ENCODE measurements at places on chromosomes 12 and 14.
A peak's percentile ranks its signal among the peaks of the same experiment; 100 is the strongest.

DNA sequence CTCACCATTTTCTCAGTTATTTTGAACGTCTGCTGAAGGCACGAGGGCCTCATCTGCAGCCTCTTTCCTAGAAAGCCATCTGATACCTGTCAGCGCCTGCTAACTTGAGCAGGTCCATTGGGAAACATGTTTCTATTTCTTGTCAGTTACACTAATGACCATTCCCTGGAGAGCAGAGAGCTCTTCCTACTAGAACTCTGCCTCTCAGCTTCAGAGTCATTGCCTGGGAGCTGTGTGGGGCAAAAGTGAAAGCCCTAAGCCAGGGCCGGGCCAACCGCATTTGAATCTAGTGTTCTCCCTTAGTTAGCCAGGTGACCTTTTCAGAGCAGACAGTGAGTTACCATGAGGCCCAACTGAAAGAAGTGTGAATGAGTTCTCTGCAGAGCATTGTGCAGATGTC lies 135.8 kb downstream of the EML1 start:
- DNase-seq: no peak

GRCh38 chr12:15534322-15534721 lies 212.0 kb downstream of the PTPRO start:
- DNase-seq: no peak

DNA sequence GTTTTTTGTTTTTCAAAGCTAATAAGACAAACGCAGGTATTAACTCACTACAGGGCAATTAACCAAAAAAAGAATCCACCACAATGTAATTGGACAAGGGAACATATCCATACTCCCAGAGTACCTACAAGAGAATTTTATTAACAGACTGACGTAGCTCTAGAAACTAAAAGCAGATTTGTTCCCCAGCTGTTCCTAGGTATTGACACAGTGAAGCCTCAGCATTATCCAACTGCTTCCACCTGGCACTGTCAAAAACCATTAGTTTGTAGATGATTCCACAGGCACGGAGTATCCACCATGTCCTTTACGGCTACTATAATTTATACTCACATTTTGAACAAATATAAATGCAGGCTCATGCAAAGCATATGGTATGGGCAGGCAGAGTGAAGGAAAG lies 22.3 kb downstream of the PPM1H start:
- peak; percentile 36 for DNase-seq

- DNase-seq: no peak
Measured at GRCh38 chr12:101823891-101824290, 6.9 kb downstream of the GNPTAB start.

DNA sequence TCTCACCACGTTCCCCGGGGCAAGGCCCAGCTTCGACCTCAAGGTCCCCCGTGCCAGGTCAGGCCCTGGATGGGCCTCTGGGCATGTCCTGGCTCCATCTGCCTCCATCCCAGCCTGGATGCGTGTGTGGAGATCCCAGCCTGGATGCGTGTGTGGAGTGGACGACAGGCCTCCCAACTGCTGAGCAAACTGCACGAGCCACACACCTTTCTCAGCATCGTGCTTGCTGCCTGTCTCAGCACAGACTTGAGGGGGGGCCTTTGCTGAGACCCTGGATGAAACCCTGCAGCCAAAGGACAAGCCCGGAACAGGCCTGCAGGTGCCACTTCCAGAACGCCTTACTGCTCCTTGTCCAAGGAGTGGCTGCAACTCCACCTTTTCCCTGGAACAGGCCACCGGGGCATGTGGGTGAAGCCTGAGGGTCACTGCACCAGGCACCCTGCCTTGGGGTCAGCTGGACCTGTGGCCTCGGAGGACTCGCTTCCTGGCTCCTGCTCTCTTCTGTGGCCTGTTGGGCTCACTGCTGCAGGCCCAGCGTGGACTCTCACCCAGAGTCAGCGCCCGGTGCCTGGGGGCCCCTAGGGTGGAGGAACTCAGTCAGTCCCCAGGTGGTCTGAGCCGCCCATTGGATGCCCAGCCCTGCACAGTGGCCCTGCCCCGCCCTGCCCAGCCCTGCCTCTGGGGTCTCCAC lies 176.0 kb downstream of the KIF26A start:
- DNase-seq: no peak

- DNase-seq: no peak
Measured at GRCh38 chr12:104710940-104711689, 247.0 kb downstream of the SLC41A2 start.

GRCh38 chr14:92651758-92652406 lies 96.5 kb downstream of the LGMN start:
- DNase-seq: no peak

- DNase-seq: no peak
Measured at GRCh38 chr14:63650256-63650952, 8.7 kb upstream of the WDR89 start.

DNA sequence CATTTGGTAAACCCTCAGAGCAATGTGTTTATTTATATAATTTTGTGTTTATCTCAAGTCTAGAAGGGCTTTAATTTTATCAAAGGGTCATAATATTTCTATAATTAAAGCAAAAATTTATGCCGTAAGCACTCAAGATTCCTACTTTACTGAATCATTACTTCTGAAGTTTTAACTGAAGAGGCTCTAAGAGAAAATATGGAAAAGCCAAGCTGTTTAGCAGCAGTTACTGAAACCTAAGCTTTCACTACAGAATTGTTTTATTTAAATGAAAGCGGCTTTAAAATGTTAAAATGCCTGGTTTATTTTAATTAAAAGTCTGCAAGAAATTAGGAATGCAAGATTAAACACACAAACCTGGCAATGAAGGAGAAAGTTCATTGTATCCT lies 73.9 kb upstream of the BBS10 start:
- DNase-seq: no peak

GRCh38 chr14:52589646-52590045 lies 37.0 kb downstream of the GPR137C start:
- DNase-seq: no peak

GRCh38 chr12:89258240-89258969 lies 93.9 kb downstream of the DUSP6 start:
- no peak for DNase-seq

DNA sequence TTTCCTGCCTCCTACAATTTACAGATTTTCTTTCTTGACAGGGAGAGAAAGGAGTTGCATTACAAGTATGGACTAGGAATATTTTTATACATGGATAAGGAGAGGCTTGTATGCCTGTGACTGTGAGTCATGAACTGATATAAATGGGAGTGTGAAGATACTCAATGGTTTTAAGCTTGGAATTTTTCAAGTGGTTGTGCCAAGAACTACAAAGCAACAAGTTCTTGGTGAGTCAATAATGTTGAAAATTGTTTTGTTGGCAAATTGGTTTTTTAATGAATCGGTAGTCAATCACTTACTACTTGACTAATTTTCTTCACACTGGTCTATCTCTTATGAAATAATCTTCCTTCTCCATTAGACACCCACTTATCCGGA lies 58.9 kb upstream of the HMGA2 start:
- DNase-seq: no peak

- no peak for DNase-seq
Measured at GRCh38 chr14:100159094-100159864, at the start of gene DEGS2. DEGS2 (minus strand) TSS chr14:100159645; CDS start chr14:100159587, 58 bp downstream.

DNA sequence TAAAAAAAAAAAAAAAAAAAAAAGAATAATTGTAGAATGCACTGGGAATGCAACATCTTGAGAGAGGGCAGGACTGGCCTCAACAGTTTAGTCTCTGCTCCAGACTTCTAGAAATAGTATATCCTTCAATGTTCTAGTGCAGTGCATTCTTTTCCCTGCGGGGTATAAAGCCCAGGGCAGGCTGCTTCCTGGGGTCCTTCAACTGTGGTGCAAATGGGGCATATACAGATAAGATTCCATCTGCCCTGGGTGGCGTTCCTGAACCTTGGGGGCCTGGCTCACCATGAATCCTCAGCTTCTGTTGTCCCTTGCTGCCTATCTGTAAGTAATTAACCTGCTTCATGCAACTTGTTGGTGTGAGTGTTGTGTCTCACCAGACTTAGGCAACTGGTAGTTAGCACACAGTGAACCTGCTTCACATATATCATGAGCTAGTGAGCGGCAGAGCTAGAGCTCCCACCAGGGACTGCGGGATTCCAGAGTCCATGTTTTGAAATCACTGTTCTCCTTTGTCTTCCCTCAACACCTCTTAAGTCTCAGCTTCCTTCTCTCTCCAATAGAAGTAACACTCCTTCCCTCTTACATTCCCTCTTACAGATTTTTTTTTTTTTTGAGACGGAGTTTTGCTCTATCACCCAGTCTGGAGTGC lies 177.6 kb downstream of the SUDS3 start:
- DNase-seq: no peak

DNA sequence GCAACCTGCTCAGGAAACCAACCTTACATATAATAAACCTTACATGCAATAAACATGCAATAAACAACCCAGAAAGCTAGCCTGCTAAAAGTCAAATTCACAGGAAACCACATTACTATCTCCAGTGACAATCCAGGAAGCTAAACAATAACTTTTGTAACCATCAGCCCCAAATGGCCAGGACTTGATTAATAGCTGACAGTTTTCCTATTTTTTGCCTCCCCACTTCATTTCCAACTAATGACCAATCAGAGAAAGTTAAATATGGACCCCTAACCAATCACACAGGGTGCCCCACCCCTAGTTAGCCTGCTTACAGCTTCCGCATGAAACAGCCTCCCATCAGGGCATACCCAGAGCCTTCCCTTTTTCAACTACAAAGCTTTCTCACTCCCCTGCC lies 152.2 kb upstream of the LMNTD1 start:
- no peak for DNase-seq

DNA sequence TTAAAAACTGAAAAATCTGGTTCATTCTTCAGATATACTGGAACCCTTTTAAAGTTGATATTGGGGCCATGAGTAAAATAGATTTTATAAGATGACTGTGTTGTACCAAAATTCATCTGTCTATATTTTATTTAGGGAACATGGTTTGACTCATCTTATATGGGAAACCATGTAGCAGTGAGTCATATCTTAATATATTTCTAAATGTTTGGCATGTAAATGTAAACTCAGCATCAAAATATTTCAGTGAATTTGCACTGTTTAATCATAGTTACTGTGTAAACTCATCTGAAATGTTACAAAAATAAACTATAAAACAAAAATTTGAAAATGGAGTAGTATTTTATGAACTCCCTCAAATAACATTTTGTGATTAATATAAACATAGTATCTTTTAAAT lies 14.2 kb downstream of the PTGER2 start:
- DNase-seq: no peak

DNA sequence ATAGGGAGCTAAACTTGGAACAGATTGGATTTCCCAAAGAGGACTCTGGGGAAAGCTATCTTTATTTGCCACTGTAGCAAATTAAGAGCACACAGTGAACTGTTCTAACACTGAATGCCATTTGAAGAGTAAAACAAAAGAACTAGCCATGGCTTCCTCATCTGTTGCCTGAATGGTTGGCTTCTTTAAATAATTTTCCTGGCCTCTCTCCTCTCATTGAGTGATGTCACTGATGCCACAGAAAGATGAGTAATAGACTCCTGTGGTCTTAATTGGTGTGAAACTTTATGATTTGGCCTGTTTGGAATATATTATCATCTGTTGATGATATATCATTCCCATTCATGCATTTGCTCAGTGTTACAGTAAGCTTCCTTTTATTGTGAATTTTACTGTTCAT lies 42.5 kb downstream of the WDR20 start:
- no peak for DNase-seq

DNA sequence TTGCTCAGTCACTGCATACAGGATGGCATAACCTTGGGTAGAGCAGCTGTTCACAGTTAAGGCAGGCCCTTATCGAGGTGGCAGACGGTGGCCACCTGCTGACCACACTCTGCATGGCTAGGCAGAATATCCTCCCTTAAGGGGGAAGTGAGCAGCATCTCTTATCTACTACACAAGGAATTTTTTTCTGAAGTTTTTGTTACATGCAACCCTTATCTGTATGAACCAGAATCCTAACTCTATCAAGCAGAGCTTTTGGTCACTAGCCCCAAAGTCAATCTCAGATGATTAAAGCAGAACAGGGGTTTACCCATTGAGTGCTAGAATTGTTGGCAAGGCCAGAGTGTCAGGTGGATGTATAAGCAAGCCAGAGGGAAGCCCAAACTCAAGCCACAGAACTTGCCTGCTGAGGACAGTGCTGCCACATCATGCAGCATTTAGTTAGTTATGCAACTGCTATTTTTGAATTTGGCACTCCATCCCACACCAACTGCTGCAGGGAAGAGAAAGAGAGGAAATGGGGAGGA lies 192.8 kb downstream of the TBX5 start:
- DNase-seq: no peak

- DNase-seq: no peak
Measured at GRCh38 chr12:109741970-109742703, 28.5 kb downstream of the FAM222A start.

DNA sequence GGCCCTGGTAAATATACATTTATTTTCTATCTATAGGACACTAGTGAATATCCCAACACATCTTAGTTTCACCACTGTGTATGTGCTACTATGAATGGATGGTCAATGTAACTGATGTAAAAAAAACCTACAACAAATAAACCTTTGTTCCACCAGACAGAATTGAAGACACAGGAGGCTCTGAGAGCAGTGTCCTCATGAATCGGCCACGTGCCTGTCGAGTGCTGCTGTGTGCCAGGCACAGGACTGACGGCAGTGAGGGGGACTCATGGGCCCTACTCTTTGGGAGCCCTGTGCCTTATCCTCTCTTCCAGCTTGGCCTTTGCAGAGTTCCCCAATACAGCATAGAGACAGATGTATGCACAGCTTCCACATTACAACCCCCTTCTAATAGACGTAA lies 18.2 kb downstream of the CINP start:
- no peak for DNase-seq

DNA sequence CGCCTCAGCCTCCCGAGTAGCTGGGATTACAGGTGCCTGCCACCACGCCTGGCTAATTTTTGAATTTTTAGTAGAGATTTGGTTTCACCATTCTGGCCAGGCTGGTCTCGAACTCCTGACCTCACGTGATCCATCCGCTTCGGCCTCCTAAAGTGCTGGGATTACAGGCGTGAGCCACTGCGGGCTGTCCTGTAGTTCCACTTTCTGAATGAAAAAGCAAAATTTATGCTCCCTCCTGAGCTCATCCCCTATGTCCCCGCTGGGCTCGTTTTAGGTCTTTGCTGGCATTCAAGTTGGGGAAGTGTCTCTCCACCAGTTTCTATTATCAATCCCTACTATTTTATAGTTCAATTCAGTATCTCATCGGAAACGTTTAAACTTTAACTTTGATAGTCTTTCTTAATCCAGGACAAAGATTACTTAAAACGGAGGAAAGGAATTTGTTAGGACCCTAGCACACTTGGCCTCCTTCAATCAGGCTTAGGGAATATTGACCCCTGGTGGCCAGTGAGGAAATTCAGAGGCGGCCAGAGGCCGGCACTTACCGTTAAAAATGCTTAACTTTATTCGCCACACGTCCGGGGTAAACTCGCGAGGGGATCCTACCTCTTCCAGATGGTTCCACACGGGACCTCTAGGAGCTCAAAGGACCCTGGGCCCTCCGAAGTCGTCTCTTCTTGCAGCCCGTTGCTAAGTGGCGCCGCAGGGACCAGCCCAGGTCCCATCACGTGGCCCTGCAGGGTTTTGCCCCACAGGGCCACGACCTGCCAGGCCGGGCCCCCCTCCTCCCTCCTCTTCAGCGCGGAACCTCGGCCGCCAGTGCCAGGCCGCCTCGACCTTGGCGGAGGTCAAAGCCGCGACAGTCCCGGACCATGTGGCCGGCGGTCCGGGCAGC lies 11.4 kb upstream of the DNAL1 start:
- no peak for DNase-seq

- no peak for DNase-seq
Measured at GRCh38 chr14:74402401-74403251, 23.4 kb downstream of the SYNDIG1L start.

GRCh38 chr12:76649099-76649498 lies 89.5 kb upstream of the OSBPL8 start:
- DNase-seq: no peak

Data from cerebellar nuclear complex (tissue), 1 donor.